ENCODE measurements at places on chromosomes 7 and 10.

- no peak overlapping the region for H3K4me3 ChIP-seq
- H3K27ac ChIP-seq = no peak overlapping the region
- no peaks in the 10 kb centered on the region for H3K36me3 ChIP-seq
- H3K4me1 ChIP-seq = peaks cover 32% of the 10 kb centered on the region
These were observed 127.2 kb downstream of the DLG5 start for GRCh38 chr10:77799352-77799751.

- no peak overlapping the region for H3K4me3 ChIP-seq
- H3K27me3 ChIP-seq = no peaks in the 10 kb centered on the region
- H3K36me3 ChIP-seq = peaks cover 10% of the 10 kb centered on the region
- DNase-seq = no peak
- H3K4me1 ChIP-seq = peaks cover 22% of the 10 kb centered on the region
These were observed 52.8 kb downstream of the REEP3 start for GRCh38 chr10:63574011-63574410.

DNA sequence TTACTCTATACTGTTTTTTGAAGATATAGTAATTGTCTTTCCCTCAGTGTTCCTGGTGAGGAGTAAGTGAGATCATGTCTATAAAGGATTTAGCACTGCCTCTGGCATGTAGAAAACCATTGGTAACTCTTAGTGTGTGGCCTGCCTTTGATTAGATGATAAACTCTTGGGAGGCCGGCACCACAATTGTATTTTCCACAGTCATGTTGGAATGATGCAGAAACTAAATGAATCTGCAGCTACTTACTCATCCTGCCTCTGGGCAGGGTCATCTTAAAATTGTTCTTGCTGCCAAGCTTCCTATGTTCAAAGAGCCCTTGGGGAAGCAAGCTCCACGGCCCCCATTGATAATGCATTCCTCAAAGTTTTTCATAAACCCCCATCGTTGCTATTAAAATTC lies 204.6 kb downstream of the ANKRD7 start:
- H3K4me3 ChIP-seq = no peak overlapping the region
- H3K27ac ChIP-seq = no peak overlapping the region
- no peaks in the 10 kb centered on the region for H3K4me1 ChIP-seq
- no peaks in the 10 kb centered on the region for H3K27me3 ChIP-seq
- H3K36me3 ChIP-seq = no peaks in the 10 kb centered on the region

DNA sequence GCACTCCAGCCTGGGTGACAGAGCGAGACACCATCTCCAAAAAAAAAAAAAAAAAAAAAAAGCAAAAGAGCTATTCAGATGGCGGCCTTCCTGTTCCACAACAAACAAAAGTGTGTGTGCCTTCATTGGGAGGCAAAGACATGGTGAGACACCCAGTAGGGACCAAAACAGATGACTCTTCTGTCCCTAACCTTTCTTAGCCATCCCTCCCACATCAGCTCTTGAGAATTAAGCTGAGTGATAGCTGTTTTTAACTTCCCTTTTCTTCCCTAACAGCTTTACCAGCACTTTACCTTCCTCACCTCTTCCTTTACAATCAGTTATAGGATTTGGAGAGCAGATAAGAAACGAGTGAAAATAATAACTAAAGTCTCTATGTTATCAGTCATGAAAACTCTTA lies 48.2 kb downstream of the ARMH3 start:
- H3K27ac ChIP-seq = no peak overlapping the region
- no peaks in the 10 kb centered on the region for H3K4me1 ChIP-seq
- no peak overlapping the region for H3K4me3 ChIP-seq
- DNase-seq = no peak
- H3K27me3 ChIP-seq = no peaks in the 10 kb centered on the region

GRCh38 chr7:126958367-126958766 lies 294.4 kb downstream of the GRM8 start:
- H3K27me3 ChIP-seq = peaks cover 6% of the 10 kb centered on the region
- no peak for DNase-seq
- no peak overlapping the region for H3K27ac ChIP-seq
- no peak overlapping the region for H3K4me3 ChIP-seq
- no peaks in the 10 kb centered on the region for H3K4me1 ChIP-seq

GRCh38 chr7:29202651-29203069 lies 8.1 kb downstream of the CHN2 start:
- peaks cover 6% of the 10 kb centered on the region for H3K4me1 ChIP-seq
- DNase-seq = no peak
- peaks cover 4% of the 10 kb centered on the region for H3K27me3 ChIP-seq

DNA sequence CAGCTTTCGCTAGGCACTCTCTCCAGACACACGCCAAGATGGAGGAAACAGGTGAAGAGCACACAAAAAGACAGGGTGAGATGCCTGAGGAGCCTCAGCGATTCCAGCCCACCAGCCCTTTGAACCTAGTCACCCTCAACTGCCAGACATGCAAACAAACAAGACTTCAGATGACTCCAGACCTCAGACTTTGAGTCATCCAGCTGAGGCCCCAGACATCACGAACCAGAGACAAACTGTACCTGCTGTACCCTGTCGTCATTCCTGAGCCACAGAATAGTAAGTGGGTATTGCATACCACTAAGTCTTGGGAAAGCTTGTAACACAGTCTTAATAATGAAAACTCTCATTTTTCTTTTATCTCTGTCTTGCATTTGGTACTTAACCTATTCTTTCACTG lies 126.6 kb upstream of the LSM8 start:
- peak; percentile 13 for DNase-seq
- peak overlapping the region; percentile 10 for H3K4me3 ChIP-seq
- no peaks in the 10 kb centered on the region for H3K4me1 ChIP-seq

DNA sequence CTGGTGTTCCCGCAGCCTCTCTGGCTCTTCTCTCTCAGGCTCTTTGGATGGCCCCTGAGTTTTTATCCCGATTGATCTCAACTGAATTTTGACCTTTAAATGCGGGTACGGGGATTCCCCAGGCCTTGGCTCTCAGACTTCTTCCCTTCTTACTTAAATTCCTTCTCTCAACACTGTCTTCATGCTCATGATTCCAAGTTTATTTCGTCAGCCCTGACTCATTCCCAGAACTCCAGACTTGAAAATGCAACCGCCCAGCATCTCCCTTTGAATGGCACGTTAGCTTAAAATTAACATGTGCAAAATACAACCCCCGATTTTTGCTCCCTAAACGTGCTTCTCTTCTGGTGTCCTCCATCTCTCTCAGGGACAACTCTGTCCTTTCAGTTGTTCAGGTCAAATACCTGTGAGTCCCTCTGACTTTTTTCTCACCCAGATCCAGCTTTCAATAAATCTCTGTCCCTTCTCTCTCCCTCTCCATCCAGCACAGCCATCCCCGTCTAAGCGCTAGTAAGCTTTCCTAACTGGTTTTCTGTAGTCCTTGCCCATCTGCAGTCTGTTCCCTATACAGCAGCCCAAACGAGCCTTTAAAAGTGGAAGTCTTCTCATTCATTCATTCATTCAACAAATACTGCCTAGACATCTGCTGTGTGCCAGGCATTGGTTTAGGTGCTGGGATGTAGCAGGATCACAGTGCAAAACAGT lies 7.1 kb downstream of the HECW1 start:
- no peak for DNase-seq
- no peak overlapping the region for H3K4me3 ChIP-seq
- H3K36me3 ChIP-seq = no peaks in the 10 kb centered on the region
- no peaks in the 10 kb centered on the region for H3K4me1 ChIP-seq

DNA sequence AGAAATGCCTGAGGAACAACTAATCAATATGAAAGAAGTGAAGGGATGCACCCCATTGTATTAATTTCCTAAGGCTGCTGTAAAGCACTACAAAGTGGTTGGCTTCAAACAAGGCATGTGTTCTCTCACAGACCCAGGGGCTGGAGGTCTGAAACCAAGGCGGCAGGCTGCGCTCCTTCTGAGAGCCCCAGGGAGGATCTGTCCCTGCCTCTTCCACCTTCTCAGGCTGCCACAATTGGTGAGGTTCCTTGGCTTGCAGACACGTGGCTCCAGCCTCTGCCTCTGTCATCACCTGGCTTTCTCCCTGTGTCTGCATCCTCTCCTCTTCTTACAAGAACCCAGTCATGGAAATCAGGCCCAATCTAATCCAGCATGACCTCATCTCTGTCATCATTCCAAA lies 110.1 kb downstream of the TNS3 start:
- H3K4me1 ChIP-seq = no peaks in the 10 kb centered on the region
- H3K36me3 ChIP-seq = no peaks in the 10 kb centered on the region
- no peak overlapping the region for H3K27ac ChIP-seq
- DNase-seq = no peak
- no peaks in the 10 kb centered on the region for H3K27me3 ChIP-seq

GRCh38 chr10:70761727-70762350 lies 23.3 kb downstream of the TBATA start:
- H3K36me3 ChIP-seq = no peaks in the 10 kb centered on the region
- peaks cover 15% of the 10 kb centered on the region for H3K4me1 ChIP-seq
- DNase-seq = no peak
- peaks cover 6% of the 10 kb centered on the region for H3K27me3 ChIP-seq
- H3K4me3 ChIP-seq = no peak overlapping the region

- no peaks in the 10 kb centered on the region for H3K27me3 ChIP-seq
- peaks cover 10% of the 10 kb centered on the region for H3K4me1 ChIP-seq
- no peak overlapping the region for H3K27ac ChIP-seq
- DNase-seq = no peak
These were observed 16.7 kb downstream of the AGFG2 start for GRCh38 chr7:100555701-100556100.

DNA sequence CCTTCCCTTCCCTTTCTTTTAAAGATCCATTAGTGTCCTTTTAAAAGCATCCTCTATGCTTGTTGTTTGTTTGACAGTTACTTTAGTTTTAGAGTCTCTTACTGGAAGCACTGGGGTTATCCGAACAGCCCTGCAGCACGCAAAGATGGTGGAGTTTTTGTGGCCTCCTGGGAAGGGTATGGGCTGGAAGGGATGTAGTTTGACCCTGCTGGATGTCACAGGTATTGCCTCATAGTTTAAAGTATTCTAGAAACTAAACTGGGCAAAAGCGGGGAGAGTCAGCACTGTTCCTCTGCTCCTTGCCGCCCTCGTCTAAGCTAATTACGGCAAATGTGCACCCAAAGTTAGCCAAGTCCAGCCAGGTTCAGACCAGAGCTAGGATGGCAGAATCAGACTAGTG lies 35.8 kb upstream of the GNAI1 start:
- H3K27ac ChIP-seq = no peak overlapping the region
- H3K4me1 ChIP-seq = no peaks in the 10 kb centered on the region
- H3K27me3 ChIP-seq = no peaks in the 10 kb centered on the region
- no peak overlapping the region for H3K4me3 ChIP-seq
- DNase-seq = no peak

DNA sequence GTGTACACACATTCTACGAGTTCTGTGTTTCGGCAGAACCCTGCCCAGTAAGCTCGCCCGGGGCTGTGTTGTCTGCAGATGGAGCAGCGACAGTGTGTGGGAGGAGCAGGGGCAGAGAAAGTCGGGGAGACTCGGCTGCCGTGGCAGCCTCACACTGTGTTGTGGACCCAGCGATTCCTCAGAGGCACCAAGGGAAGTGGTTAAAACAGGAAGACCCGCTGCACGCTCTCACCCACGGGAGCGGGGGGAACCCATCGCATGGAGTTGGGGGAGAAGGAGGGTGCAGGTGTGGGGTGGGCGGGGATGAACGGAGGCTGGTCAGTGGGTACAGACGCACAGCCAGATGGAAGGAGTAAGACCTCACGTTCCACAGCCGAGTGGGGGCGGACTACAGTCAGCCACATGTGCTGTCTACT lies 250.2 kb downstream of the ELFN1 start:
- peak; percentile 36 for DNase-seq
- peaks cover 68% of the 10 kb centered on the region for H3K4me1 ChIP-seq
- no peak overlapping the region for H3K27ac ChIP-seq
- H3K4me3 ChIP-seq = peak overlapping the region; percentile 80

GRCh38 chr7:90988516-90988915 lies 275.7 kb upstream of the FZD1 start:
- no peak overlapping the region for H3K4me3 ChIP-seq
- no peaks in the 10 kb centered on the region for H3K4me1 ChIP-seq
- H3K36me3 ChIP-seq = peaks cover 1% of the 10 kb centered on the region
- DNase-seq = no peak
- peaks cover 8% of the 10 kb centered on the region for H3K27me3 ChIP-seq
- H3K27ac ChIP-seq = no peak overlapping the region

- no peak for DNase-seq
- peaks cover 16% of the 10 kb centered on the region for H3K27me3 ChIP-seq
- H3K36me3 ChIP-seq = no peaks in the 10 kb centered on the region
- H3K4me1 ChIP-seq = no peaks in the 10 kb centered on the region
- no peak overlapping the region for H3K4me3 ChIP-seq
These were observed 165.0 kb upstream of the TBX20 start for GRCh38 chr7:35418716-35419390.

- no peak for DNase-seq
- H3K4me1 ChIP-seq = no peaks in the 10 kb centered on the region
- no peak overlapping the region for H3K4me3 ChIP-seq
- H3K27ac ChIP-seq = no peak overlapping the region
These were observed 185.8 kb downstream of the SORCS1 start for GRCh38 chr10:106978756-106979155.

DNA sequence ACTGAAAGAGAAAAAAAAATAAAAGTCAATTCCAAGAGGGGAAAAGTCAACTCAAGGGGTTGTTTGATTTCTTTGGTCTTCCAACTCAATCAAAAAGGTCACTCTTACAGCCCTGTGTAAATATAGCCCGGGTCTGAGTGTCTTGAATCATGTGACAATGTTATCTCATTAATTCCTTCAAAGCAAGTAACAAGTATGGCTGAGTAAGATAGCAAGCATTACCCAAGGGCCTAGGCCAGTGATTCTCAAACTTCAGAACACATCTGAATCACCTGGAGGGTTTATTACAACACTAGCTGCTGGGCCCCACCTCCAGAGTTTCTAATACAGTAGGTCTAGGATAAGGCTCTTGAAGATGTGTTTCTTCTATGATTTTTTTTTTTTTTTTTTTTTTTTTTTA lies 125.0 kb downstream of the PRLHR start:
- no peak overlapping the region for H3K27ac ChIP-seq
- peaks cover 2% of the 10 kb centered on the region for H3K36me3 ChIP-seq

DNA sequence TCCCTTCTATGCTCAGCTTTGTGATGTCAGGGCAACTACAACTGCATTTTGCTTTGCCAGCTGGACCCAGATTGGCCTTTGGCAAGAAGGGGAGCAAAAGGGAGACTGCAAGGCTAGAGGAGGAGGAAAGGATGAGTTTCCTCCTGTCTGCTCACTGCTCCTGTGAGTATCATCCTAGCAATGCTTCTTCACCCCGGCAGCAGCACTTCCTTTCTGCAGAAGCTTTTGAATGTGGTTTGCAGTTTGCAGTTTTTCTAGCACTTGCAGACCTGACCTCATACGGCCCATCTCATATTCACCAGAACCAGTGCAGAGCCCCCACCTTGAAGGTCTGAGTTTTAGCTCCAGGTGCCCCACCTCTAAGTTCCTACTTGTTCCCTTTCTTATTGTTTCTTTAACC lies 14.8 kb downstream of the C7orf33 start:
- peaks cover 16% of the 10 kb centered on the region for H3K4me1 ChIP-seq
- H3K4me3 ChIP-seq = no peak overlapping the region
- no peak overlapping the region for H3K27ac ChIP-seq
- no peak for DNase-seq
- H3K36me3 ChIP-seq = peaks cover 13% of the 10 kb centered on the region
